ENCODE measurements at places on chromosomes 1 and 21.

GRCh38 chr1:231883382-231883781 lies 256.8 kb downstream of the DISC1 start:
- no peak for DNase-seq

DNA sequence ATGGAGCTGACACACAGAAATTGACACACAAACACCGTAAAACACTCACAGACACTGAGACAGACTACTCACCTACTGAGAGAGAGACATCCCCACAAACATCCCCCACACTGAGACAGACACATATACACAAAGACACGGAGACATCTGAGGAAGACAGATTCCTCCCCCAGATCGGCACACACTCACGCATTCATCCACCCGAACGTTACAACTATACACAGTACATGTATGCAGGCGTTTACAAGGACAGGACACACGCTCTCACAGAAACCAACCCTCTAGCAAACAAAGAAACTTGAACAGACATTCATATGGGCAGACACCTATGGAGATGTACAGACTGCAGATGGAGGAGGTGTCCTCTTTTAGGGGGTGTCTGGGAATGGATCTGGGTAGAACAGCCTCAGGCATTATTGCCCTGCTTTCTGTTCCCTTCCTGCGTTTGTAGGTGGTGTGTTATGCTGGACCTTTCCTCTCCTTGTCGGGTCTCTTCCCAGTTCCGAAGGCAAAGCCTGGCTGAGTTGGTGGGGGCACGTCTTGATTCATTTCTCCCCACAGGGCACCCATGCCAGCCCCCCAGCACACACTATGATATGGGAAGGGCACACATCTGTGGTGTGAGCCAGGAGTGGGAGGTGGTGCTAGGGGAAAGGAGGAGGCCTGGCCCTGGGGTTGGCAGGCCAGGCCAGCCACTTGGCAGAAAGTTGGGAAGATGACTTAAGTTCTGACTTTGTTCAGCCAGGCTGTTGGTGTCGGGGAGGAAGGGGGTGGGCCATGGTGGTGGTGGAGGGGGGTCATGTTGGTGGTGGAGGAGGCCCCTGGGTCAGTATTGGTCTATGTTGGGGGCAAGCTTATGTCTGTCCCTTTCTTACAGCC lies 1.5 kb downstream of the KIRREL1 start:
- no peak for DNase-seq

GRCh38 chr1:203353486-203353885 lies 2.6 kb upstream of the FMOD start:
- no peak for DNase-seq

- no peak for DNase-seq
These were observed 50.2 kb downstream of the ZZZ3 start for GRCh38 chr1:77632216-77632615.

GRCh38 chr1:172756024-172756423 lies 97.1 kb downstream of the FASLG start:
- DNase-seq, result no peak

- no peak for DNase-seq
These were observed 10.1 kb downstream of the IL12RB2 start for GRCh38 chr1:67317803-67318202.

Data from keratinocyte (primary cell).